Hematopoietic multipotent progenitor cell treated with erythropoietin and hydrocortisone succinate and interleukin-3 and kit ligand, for 6 days (in vitro differentiated cells): ENCODE measurements at places on chromosomes 16 and 17.

- peak; percentile 93 for DNase-seq
These were observed 1.3 kb downstream of the ADGRG1 start for GRCh38 chr16:57629516-57630406.

DNA sequence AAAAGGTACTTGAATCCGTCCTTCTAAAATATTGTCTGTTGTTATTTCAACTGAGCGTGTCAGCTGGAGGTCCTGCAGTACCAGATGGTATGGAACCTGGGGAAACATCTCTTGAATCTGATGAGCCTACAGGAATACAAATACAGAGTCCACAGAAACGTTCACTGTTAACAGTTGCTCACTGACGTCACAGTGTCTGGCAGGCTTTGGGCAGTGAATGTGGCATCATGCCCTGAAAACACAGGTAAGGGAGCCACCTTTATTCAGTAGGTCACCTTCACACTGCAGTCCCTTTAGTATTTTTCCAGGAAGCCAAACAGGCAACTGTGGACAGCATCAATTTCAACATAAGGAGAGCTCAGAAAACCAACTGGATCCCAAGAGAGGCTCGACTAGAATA lies 56.1 kb downstream of the AMFR start:
- DNase-seq = no peak

- no peak for DNase-seq
These were observed 46.1 kb upstream of the ACSF3 start for GRCh38 chr16:89047331-89048089.

DNA sequence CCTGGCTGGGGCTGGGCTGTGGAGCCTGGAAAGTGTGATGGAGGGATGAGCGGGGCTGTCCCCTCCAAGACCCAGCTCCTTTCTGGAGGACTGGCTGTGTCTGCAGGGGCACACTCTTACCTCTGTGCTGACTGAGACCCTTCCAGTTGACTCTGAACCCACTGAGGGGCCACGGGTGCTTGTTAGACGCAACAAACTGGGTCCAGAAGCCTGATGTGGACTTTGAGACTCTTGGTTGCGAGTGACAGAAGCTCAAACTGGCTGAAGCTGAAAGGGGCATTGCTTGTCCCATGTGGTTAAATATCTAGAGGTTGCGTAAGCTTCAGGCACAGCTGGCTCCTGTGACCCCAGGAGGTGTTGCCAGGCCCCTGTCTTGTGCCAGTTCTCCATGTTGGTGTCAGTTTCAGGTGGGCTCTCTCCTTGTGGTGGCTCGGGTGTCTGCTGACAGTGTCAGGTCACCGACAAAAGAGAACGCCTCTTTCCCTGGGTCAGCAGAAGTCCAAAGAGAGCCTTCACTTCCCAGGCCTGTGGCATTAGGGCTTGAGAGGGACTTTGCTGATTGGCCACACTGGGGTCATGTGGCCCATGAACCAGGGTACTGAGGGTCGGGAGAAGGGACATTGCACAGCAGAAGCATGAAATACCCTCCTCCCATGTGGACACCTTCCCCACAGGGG lies 16.7 kb downstream of the ADCY7 start:
- peak; percentile 64 for DNase-seq

GRCh38 chr17:77127735-77128361 lies 12.9 kb upstream of the SEC14L1 start:
- peak; percentile 91 for DNase-seq

DNA sequence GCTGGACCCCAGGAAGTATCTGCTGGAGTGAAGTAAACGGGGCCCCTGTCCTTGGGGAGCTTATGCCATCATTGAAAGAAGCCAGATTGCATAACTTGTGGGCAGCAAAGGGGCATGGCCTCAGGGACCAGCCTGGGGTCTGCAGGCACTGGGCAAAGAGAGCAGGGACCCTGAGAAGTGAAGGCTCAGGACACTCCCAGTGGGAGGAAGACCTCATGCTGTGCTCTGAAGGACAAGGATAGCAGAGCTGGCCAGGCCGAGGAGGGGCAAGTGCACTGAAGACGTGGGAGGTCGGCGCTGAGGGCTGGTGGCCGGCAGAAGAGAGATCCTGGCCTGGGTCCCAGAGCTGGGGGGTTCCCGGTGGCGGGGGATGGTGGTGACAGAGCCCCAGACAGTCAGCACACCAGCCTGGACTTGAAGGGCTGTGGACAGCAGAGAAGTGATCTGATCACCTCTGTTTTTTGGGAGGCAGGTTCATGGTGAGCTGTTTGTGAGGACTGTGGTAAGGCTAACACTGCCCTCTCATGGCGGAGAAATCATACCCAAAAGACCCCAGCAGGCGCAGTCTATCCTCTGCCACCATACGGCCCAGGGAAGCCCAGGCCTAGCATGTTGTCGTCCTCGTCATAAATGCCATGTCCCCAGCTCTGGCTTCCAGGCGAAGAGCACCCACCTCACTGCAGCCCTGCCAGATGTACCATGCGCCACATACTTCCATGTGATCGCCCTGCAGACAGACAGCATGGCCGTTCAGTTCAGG lies 7.1 kb upstream of the CNP start:
- DNase-seq = peak; percentile 87

DNA sequence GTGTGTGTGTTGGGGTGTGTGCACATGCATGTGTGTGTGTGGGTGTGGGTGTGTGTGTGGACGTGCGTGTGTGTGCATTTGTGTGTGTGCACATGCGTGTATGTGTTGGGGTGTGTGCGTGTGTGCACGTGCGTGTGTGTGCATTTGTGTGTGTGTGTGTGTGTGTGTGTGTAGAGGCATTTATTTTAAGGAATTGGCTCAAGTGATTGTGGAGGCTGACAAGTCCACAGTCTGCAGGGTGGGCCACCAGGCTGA lies 37.9 kb upstream of the JPH3 start:
- DNase-seq = no peak

GRCh38 chr17:15398291-15398690 lies 56.9 kb upstream of the TEKT3 start:
- peak; percentile 52 for DNase-seq

GRCh38 chr17:81095383-81095762 lies 60.4 kb downstream of the BAIAP2 start:
- no peak for DNase-seq

DNA sequence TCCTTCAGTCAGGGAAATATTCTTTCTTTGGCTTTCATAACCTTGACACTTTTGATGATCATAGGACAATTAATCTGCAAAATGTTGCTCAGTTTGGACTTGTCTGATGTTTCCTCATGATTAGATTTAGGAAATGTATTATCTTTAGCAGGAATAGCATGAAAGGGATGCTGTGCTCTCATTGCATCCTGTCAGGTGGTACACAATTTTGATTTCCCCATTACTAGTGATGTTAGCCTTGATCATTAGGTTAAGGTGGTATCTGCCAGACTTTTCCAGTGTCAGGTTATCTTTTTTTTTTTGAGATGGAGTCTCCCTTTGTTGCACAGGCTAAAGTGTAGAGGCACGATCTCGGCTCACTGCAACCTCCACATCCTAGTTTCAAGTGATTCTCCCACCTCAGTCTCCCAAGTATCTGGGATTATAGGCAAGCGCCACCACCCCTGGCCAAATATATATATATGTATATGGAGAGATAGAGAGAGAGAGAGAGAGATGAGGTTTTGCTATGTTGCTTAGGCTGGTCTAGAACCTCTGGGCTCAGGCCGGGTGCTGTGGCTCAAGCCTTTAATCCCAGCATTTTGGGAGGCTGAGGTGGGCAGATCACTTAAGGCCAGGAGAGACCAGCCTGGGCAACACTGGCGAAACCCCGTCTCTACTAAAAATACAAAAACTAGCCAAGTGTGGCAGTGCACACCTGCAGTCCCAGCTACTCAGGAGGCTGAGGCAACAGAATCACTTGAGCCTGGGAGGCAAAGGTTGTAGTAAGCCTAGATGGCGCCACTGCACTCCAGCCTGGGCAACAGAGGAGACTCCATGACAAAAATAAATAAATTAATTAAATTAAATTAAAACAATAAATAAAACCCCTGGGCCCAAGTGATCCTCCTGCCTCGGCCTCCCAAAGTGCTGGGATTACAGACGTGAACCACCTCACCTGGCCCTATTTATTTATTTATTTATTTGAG lies 15.8 kb upstream of the CAVIN1 start:
- DNase-seq = peak; percentile 61

GRCh38 chr17:67436233-67436632 lies 59.2 kb downstream of the PITPNC1 start:
- DNase-seq = no peak

DNA sequence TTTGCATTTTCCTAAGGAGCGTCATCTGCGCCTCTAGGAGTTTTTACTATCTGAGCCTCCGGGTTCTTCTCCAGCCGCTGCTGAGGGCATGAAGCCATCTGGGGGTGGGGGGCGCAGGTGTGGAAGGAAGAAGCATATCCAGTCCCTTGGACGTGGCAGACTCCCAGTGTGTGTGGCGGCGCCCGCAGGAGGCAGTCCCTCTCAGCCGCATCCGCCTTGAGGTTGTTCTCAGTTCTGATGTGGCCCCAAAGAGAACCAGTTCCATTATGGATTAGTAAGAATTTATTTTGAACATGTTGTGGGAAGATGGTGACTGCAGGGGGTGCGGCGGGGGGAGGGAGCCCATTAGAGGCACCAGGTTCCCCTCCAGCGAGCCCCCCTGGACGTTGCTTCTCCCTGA lies 100.2 kb downstream of the SEC14L1 start:
- no peak for DNase-seq

DNA sequence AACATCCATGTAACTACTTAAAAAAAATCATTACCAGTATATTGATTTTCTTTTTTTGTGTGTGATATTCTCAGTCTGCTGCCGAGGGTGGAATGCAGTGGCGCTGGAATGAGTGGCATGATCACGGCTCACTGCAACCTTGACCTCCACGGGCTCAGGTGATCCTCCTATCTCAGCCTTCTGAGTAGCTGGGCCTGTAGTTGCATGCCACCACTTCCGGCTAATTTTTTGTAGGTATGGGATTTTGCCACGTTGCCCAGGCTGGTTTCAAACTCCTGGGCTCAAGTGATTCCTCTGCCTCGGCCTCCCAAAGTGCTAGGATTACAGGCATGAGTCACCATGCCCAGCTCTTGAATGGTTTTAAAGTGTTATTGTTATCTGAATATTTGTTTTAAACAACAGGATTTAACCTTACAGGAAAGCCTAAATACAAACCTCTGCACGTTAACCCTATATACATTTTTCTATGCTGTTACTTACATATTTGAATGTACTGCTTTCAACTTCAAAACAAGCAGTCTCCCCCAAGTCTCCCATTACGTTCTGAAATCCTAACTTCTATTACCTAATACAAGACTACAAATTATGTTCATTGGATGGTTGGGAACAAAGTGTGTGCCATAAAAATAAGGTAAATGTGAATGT lies 61.7 kb downstream of the KPNA2 start:
- no peak for DNase-seq

- no peak for DNase-seq
These were observed 312.2 kb downstream of the TMEM114 start for GRCh38 chr16:8278031-8278580.

GRCh38 chr16:56747486-56748045 lies 17.6 kb downstream of the NUP93 start:
- no peak for DNase-seq

DNA sequence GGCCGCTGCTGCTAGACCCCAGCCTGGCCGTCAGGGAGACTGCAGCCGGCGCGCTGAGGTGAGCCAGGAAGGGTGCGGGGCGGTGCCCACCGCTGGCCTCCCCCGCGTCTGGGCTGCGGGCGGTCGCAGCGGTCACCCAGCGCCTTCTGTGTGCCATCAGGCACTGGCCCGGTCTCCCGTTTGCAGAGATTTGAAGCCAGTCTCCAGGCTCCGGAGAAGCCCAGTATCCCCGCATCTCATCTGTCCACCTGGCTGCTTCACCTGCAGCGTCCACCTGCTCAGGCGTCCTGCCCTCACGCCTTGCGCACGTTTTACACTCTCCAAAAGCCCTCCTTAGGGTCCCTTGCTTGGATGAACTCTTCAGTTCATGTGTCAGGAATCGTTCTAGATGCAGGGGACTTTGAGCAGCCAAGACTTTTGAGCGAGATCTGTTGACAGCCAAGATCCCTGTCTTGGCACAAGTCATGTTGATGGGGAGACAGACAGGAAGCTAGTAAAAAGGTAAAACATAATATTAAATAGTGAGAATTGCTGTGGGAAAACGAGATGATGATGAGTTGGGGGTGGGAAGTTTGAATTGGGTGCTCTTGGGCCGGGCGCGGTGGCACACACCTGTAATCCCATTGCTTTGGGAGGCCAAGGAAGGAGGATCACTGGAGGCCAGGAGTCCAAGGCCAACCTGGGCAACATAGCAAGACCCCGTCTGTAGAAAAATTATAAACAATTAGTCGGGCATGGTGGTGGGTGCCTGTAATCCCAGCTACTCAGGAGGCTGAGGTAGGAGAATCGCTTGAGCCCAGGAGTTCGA lies 916 bp downstream of the HEATR3 start:
- no peak for DNase-seq

- no peak for DNase-seq
These were observed 18.1 kb downstream of the SPATA32 start for GRCh38 chr17:45243750-45244149.

DNA sequence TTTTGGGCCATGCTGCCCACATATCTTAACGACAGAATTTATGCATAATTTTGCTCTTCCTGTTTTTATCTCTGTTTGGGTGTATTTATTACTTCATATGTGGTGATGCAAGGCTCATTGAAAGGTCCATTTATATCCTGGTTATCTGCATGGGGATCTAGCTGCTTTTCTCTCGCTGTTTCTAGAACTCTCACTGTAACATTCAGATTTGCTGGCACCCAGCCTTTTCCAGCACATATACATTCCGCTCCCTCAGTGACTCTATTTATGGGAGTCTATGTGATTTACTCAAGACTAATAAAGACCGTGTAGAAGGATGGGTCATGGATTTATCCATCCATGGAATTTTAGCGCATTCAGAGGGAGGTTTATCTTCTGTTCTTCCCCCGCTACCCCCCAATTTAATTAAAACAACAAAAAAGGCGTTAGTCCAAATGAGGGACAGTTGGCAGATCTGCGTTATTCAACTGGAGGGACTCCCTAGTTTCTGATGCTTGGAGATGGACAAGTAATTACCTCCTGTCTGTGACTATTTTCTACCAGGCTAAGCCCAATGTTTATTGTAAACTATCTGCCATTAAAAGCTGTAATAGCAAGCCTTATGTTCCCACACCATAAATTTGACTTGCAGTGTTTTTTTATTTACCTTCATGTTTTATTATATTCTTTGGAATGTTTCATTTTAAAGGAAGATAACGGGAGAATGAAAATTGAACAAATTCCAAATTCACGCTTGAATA lies 19.8 kb upstream of the MARCHF10 start:
- peak; percentile 74 for DNase-seq

DNA sequence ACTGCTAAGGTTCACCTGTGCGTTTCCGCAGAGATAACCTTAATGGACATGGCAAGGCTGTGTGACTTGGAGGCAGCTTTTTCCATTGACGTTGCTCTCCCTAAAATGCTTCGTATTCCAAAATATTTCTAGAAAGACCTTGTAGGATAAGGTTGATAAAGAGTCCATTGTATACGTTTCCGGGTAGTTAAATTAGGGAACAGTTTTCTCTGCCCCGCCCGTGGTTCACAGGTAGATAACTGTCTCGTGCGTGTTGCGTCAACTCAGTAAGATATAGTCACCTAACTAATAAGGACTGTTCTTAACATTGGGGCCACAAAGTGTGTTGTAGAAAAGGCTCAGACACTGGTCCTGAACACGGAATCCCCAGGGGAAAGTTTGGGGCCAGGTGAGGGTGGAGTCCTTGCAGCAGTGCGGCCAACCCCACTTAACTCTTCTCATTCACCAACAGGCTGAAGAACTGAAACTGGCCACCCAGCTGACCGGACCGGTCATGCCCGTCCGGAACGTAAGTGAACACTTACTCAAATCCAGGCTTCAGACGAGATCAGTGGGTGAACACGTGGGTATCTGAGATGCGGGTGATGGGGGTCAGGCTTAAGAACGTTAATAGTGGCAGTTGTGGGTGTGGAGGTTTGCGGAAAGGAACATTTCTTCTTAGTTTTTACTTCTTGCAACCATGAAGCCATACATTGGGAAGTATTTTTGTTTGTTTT lies 1.6 kb downstream of the RPL13 start:
- DNase-seq = no peak
